ENCODE measurements at places on chromosomes 12 and 14.

DNA sequence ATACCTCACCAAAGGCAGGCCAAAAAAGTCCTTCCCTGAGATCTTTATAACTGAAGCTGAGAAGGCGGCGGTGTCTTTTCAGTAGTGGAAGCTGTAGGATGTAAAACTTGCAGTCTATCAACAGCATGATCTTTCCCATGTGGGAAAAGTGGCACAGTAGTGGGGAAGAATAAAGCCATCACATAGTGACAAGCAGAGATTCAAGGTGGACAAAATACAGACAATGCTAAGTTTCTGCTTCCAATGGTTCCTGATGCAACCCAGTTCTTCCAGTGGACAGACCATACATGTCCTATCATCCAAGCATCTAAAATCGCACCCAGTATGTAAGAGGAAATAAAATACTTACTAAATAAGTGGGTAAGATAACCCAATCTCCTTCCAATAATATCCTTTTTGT is 4.1 kb downstream of the RPS6KA5 start:
- H3K27me3 ChIP-seq: no peaks in the 10 kb centered on the region
- H3K4me1 ChIP-seq: peaks cover 61% of the 10 kb centered on the region
- H3K27ac ChIP-seq: no peak overlapping the region

DNA sequence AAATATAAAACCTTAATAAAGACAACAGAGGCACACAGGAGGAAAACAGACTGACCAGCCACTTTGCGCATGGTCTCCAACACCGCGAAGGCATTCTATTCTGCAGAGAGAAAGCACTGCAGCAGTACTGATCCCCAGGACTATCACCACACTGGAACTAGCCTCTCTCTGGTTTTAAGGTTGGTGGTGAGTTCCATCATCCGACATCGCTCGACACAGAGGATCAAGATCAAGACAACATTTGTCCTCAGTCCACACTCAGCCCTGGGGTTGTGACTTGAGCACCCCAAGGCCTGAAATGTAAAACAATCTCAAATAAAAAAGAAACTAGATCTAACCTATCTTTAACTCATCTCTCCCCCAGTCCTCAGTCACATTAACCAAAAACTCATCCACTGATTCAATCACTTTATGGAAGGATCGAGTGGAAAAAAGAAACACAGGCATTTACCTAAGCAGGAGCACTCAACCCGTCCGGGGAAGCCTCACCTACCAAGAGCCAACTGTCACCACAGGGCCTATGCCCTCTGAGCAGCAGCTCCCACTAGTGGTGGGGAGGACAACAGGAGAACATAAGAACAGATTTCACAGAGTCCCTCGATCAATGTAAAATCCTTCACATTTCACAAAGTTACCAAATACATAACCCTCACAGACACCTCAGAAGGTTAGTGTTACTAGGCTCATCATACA is 17.7 kb downstream of the STXBP6 start:
- H3K4me1 ChIP-seq: no peaks in the 10 kb centered on the region
- H3K36me3 ChIP-seq: no peaks in the 10 kb centered on the region

DNA sequence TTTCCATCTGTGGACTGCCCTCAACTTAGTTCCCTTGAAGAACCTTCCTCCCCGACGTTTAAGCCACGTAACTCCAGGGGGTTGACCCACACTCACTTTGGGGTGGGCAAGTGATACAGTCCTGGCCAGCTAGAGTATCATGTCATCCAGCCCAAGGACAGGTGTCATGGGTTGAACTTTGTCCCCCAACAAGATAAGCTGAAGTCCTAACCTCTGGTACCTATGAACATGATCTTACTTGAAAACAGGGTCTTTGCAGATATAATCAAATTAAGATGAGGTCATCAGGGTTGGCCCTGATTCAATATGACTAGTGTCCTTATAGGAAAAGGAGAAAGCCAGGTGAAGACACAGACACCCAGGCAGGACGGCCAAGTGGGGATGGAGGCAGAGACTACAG is 68.6 kb downstream of the ITPK1 start:
- H3K27ac ChIP-seq: no peak overlapping the region
- no peaks in the 10 kb centered on the region for H3K27me3 ChIP-seq
- H3K4me1 ChIP-seq: peaks cover 47% of the 10 kb centered on the region

DNA sequence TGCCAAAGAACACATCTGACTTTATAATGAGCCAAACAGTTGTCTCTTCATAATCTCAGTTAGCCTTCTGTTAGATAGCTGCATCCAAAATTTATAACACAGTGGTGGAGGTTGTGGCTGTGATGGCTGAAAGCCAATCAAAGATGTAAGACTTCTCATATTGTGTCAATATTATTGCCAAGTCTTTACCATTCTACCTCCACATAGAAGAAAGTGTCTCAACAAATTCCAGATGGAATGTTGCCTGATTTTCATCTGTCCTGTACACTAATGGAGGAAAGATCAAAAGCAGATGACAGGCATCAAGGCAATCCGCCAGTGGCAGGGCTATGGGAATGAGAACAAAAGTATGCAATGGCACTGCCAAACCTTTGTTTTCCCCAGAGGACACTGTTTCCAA is 813.1 kb upstream of the NOVA1 start:
- DNase-seq: no peak
- H3K36me3 ChIP-seq: no peaks in the 10 kb centered on the region
- no peaks in the 10 kb centered on the region for H3K27me3 ChIP-seq
- H3K27ac ChIP-seq: no peak overlapping the region
- no peak overlapping the region for H3K4me3 ChIP-seq

GRCh38 chr12:102960766-102961465 is 3.4 kb downstream of the ASCL1 start:
- no peak for DNase-seq
- H3K36me3 ChIP-seq: peaks cover 5% of the 10 kb centered on the region
- H3K27me3 ChIP-seq: peaks cover 82% of the 10 kb centered on the region
- no peak overlapping the region for H3K27ac ChIP-seq

- no peak overlapping the region for H3K27ac ChIP-seq
- H3K36me3 ChIP-seq: peaks cover 2% of the 10 kb centered on the region
- DNase-seq: no peak
- H3K4me1 ChIP-seq: peaks cover 3% of the 10 kb centered on the region
These were observed 78.0 kb upstream of the DDHD1 start for GRCh38 chr14:53231171-53231570.

GRCh38 chr12:64670919-64671639 is 60.8 kb downstream of the RASSF3 start:
- H3K27ac ChIP-seq: peak overlapping the region; percentile 98
- no peaks in the 10 kb centered on the region for H3K27me3 ChIP-seq
- peaks cover 90% of the 10 kb centered on the region for H3K4me1 ChIP-seq
- H3K4me3 ChIP-seq: peak overlapping the region; percentile 87
- DNase-seq: peak; percentile 39
- peaks cover 32% of the 10 kb centered on the region for H3K36me3 ChIP-seq

GRCh38 chr14:60253649-60254048 is 4.6 kb downstream of the PPM1A start:
- H3K4me3 ChIP-seq: no peak overlapping the region
- no peaks in the 10 kb centered on the region for H3K27me3 ChIP-seq
- no peak overlapping the region for H3K27ac ChIP-seq
- H3K36me3 ChIP-seq: peaks cover 12% of the 10 kb centered on the region
- no peak for DNase-seq

DNA sequence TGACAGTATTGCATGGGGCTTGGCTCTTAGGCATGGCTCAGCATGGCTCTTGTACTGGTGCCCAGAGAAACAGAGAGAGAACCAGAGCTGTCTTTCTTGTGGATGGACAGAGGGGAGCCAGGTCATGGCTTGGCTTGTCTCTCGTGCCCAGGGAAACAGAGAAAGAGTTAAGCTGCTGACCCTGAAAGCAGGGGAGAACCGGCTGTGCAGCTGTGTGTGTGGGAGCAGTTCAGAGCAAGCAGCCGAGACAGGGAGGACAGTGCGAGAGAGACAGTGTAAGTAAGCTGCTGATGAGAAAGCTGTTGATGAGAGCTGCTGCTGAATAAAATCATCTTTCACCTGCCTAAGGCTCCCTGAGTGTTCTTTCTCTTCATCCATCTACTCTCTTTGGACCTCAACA is 61.3 kb upstream of the DDHD1 start:
- H3K27ac ChIP-seq: no peak overlapping the region
- no peak overlapping the region for H3K4me3 ChIP-seq
- H3K4me1 ChIP-seq: peaks cover 9% of the 10 kb centered on the region
- no peaks in the 10 kb centered on the region for H3K36me3 ChIP-seq
- DNase-seq: no peak
- no peaks in the 10 kb centered on the region for H3K27me3 ChIP-seq

- H3K27ac ChIP-seq: peak overlapping the region; percentile 74
- H3K36me3 ChIP-seq: peaks cover 39% of the 10 kb centered on the region
- H3K4me1 ChIP-seq: peaks cover 44% of the 10 kb centered on the region
- no peaks in the 10 kb centered on the region for H3K27me3 ChIP-seq
- H3K4me3 ChIP-seq: peak overlapping the region; percentile 10
- no peak for DNase-seq
These were observed 5.2 kb downstream of the IRF2BPL start for GRCh38 chr14:77023001-77023996.

GRCh38 chr12:83676781-83677295 is 990.1 kb downstream of the TMTC2 start:
- no peaks in the 10 kb centered on the region for H3K4me1 ChIP-seq
- no peak for DNase-seq
- H3K27ac ChIP-seq: no peak overlapping the region
- no peaks in the 10 kb centered on the region for H3K27me3 ChIP-seq
- no peaks in the 10 kb centered on the region for H3K36me3 ChIP-seq

- H3K27ac ChIP-seq: no peak overlapping the region
- no peaks in the 10 kb centered on the region for H3K36me3 ChIP-seq
- H3K4me3 ChIP-seq: no peak overlapping the region
- no peaks in the 10 kb centered on the region for H3K27me3 ChIP-seq
- no peaks in the 10 kb centered on the region for H3K4me1 ChIP-seq
These were observed 39.2 kb downstream of the BCAT1 start for GRCh38 chr12:24909667-24910066.

DNA sequence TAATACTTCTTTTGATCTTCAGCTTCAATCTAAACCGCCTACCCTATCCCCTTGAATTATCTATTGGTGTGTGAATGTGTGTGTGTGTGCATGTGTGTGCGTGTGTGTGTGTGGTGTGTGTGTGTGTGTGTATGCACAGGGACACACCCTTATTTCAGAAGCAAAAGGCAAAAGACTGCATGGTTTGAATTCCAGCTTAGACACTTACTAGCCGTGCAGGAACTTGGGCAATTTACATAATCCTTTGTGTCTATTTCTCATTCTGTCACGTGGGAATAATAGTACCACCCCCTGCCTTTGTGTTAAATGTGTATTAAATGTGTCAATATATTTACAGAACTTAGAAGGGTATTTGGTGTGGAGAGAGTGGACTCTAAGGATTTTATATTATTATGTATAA is 251.7 kb downstream of the TMEM132C start:
- no peak overlapping the region for H3K4me3 ChIP-seq
- no peak for DNase-seq
- no peaks in the 10 kb centered on the region for H3K36me3 ChIP-seq
- no peaks in the 10 kb centered on the region for H3K27me3 ChIP-seq
- H3K4me1 ChIP-seq: no peaks in the 10 kb centered on the region

- DNase-seq: no peak
- H3K4me1 ChIP-seq: no peaks in the 10 kb centered on the region
- H3K27me3 ChIP-seq: peaks cover 2% of the 10 kb centered on the region
- H3K27ac ChIP-seq: no peak overlapping the region
- H3K4me3 ChIP-seq: no peak overlapping the region
- no peaks in the 10 kb centered on the region for H3K36me3 ChIP-seq
These were observed 56.8 kb upstream of the CNOT2 start for GRCh38 chr12:70186436-70186835.

GRCh38 chr14:44131861-44132260 is 375.2 kb downstream of the FSCB start:
- no peaks in the 10 kb centered on the region for H3K36me3 ChIP-seq
- H3K27me3 ChIP-seq: no peaks in the 10 kb centered on the region
- no peak overlapping the region for H3K27ac ChIP-seq
- H3K4me3 ChIP-seq: no peak overlapping the region
- DNase-seq: no peak

GRCh38 chr12:12561371-12562015 is 1.2 kb downstream of the DUSP16 start:
- H3K36me3 ChIP-seq: peaks cover 16% of the 10 kb centered on the region
- peak overlapping the region; percentile 78 for H3K4me3 ChIP-seq
- peaks cover 37% of the 10 kb centered on the region for H3K4me1 ChIP-seq
- peak overlapping the region; percentile 88 for H3K27ac ChIP-seq
- H3K27me3 ChIP-seq: peaks cover 2% of the 10 kb centered on the region

GRCh38 chr14:89067293-89067972 is 243.0 kb downstream of the TTC8 start:
- H3K4me3 ChIP-seq: no peak overlapping the region
- H3K36me3 ChIP-seq: no peaks in the 10 kb centered on the region
- DNase-seq: peak; percentile 46
- no peak overlapping the region for H3K27ac ChIP-seq

- no peaks in the 10 kb centered on the region for H3K27me3 ChIP-seq
- H3K27ac ChIP-seq: no peak overlapping the region
- H3K4me1 ChIP-seq: no peaks in the 10 kb centered on the region
- H3K4me3 ChIP-seq: no peak overlapping the region
These were observed 5.9 kb downstream of the DHRS2 start for GRCh38 chr14:23641915-23642588.

GRCh38 chr14:22887990-22888378 is 5.0 kb downstream of the REM2 start:
- H3K27ac ChIP-seq: no peak overlapping the region
- H3K4me3 ChIP-seq: no peak overlapping the region
- peaks cover 29% of the 10 kb centered on the region for H3K27me3 ChIP-seq
- no peak for DNase-seq
- H3K36me3 ChIP-seq: peaks cover 4% of the 10 kb centered on the region
- peaks cover 31% of the 10 kb centered on the region for H3K4me1 ChIP-seq

- peak; percentile 60 for DNase-seq
- H3K27me3 ChIP-seq: no peaks in the 10 kb centered on the region
- peaks cover 2% of the 10 kb centered on the region for H3K36me3 ChIP-seq
- peaks cover 54% of the 10 kb centered on the region for H3K4me1 ChIP-seq
- no peak overlapping the region for H3K27ac ChIP-seq
These were observed 17.4 kb upstream of the FLVCR2 start for GRCh38 chr14:75561013-75561432.

DNA sequence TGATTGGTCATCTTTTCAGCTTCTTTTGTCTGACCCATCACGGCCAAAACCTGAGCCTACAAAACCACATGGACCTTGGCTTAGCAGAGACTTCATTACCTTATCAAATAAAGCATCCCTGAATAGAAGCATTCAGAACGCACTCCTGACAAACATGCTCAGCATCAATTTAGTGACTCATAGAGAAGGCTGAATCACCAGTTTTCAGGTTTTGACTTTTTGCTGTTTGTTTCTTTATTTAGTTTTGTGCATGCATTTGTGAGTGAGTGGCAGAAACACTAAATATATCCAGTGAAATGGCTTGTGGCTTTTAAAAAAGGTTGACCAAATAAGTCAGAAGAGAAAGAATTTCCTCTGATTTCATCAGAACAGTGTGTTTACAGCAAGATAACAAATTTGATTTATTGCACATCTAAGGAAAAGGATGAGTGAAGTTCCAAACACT is 19.0 kb upstream of the OVCH1 start:
- H3K36me3 ChIP-seq: no peaks in the 10 kb centered on the region
- no peak for DNase-seq
- H3K27ac ChIP-seq: no peak overlapping the region
- H3K4me1 ChIP-seq: no peaks in the 10 kb centered on the region

- peaks cover 9% of the 10 kb centered on the region for H3K36me3 ChIP-seq
- no peak for DNase-seq
- H3K4me1 ChIP-seq: peaks cover 10% of the 10 kb centered on the region
- no peak overlapping the region for H3K27ac ChIP-seq
- H3K27me3 ChIP-seq: no peaks in the 10 kb centered on the region
- H3K4me3 ChIP-seq: no peak overlapping the region
These were observed 61.1 kb downstream of the RAB35 start for GRCh38 chr12:120055231-120056000.

- H3K27ac ChIP-seq: peak overlapping the region; percentile 93
- peaks cover 73% of the 10 kb centered on the region for H3K4me1 ChIP-seq
- peak; percentile 76 for DNase-seq
- no peaks in the 10 kb centered on the region for H3K27me3 ChIP-seq
These were observed 76.3 kb upstream of the FUT8 start for GRCh38 chr14:65336191-65336591.
